Activated CD8-positive, alpha-beta memory T cell treated with anti-CD3 and anti-CD28 coated beads for 1 hour (primary cell): ENCODE measurements at places on chromosomes 5 and 9.

DNA sequence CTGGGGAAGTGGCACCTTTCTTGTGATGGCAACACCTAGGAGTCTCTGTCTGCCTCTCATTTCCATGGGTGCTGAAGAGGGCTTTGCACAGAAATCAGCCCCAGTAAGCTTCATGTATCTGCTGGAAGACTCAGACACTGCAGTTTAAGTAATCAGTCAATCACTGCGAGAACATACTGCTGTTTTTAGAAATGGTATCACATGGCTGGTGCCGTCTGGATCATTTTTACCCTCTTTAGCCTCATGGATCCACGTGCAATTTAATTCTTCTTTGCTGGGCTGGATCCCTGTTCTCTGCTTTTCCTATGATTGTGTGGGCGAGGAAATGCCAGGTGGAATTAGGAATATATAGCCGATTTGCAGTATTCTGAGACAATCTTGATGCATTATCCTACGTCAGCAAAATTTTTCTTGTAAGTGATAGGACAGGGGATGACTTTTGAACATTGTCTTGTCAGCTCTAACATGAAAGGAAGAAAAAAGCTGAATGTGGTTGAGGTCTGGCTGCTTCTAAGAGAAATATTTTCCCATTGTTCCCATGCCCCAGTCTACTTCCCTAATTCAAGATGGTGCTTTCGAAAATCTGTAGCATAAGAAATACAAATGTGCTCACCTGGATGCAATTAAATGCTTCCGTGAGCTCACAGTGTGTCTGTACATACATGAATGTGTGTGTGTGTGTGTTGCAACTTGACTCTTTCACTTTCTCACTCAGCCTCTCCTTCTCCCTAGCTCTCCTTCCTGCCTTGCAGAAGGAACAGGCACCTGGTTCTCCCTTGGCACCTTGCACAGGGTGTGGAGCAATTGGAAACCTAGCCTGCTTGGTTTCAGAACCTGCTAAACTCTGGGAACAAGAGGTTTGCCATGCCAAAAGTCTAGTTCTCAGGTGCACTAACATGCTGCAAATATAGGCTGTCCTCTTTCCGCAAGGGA, 281.6 kb downstream of the NTRK2 start:
- DNase-seq = no peak

DNA sequence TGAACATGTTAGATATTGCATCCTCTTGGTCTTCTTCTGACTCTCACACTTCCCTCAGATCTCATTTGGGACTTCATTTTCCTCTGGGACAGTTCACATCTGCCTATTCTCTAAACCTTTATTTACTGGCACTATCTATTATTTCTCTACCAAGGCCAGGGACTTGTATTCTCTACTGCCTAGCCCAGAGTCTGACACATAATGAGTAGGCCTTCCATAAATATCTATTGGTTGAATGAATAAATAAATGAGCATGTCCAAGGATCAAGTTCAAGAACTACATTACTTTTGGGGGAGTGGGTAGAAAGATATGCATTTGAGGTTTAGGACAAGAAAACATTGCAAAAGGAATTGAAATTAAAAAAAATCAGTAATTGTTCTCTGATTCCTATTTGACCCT, 250.3 kb downstream of the TRIM32 start:
- DNase-seq = no peak

DNA sequence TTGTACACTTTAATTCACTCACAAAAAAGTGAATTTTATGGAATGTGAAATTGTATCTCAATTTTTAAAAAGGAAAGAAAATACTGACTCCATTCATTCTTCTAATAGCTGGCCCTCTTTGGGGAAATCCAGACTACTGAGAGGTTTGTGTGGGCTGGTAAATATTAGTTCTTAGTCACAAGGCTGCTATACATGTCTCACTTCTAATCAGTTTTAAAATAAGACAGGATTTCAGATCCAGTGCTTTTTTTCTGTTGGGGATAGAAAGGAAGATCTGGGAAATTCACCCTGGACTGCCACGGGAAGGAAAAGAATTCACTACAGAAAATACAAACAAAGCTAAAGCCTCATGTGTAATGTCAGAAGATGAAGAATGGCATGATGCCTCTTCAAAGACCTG, 32.7 kb upstream of the ADAMTSL1 start:
- DNase-seq = no peak

DNA sequence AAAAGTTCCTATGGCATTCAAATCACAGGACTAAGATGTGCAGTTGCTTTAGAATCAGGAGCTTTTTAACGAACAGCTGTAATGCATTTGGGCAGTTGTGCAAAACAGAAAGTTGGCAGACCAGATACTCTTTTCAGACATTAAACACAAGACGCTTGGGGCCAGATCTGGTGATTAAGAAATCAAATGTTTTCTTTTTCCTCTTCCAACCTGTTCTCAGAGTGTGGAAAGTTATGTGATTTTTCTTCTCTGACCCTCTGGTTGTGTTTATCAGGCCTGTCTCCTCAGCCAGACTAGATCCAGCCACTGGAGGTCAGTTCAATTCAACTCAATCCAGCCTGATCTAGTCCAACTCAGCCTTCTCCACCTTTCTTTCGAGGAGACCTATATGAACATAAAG, 298.5 kb upstream of the PCSK5 start:
- no peak for DNase-seq

- DNase-seq = no peak
These were observed 1995.6 kb upstream of the CDH6 start for GRCh38 chr5:29197631-29198454.

DNA sequence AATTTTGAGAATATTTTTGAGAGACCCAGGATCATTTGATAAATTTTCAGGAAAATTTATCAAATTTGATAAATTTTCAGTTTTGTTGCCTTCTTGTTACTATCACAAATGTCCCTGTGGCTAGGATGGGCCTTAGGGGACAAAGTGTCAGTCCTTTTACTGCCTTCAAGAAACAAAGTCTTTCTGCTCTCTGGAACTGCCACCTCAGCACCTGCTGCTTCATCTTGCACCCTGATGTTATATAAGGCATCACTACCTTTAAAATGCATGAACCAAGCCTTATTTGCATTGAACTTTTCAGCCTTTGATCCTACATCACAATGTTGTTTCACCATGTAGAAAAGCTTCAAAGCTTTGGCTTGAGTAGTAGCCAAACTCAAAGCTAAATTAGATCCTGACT, 123.0 kb upstream of the CNTLN start:
- DNase-seq = no peak

- no peak for DNase-seq
These were observed 92.5 kb downstream of the ATPSCKMT start for GRCh38 chr5:10157085-10157669.

GRCh38 chr9:110103257-110103656, 104.7 kb downstream of the C9orf152 start:
- no peak for DNase-seq

DNA sequence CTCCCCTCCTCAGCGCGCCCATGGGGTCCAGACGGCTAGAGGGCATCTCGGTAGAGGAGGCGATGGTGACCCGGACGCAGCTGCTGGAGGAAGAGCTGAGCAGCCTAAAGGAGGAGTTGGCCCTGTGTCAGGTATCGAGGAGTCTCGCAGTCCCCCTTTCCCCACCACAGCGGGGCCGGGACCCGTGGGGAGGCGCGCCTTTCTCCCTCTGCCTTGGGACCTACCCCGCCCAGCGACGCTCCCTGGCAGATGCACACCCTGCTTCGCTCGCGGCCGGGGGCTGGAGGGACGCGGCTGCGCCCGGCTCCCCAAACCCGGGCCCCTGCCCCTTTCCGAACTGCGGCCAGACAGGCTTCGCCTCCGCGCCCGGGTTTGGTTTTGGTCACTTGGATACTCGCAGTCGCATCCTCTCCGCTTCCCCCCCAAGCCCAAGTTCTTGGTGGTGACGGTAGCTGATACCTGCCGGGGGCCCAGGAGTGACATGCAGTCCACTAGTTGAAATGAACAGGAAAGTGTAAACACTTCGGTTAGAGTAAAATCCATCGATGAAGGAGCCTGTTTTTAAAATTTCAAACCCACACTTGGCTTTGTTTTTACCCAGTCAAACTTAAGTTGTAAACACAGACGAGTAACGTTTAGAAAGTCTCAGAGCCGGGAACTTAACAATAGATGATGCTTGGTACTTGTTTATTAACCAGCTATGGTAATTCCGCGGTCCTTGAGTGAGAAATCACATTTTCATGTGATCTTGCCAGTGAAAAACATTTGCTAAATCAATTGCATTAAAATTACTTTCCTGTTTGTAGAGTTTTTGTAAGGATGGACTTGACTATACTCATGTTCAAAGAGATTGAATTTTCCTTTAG, 688 bp downstream of the CNTLN start:
- no peak for DNase-seq

- no peak for DNase-seq
These were observed 34.5 kb upstream of the HTR4 start for GRCh38 chr5:148688787-148689186.

DNA sequence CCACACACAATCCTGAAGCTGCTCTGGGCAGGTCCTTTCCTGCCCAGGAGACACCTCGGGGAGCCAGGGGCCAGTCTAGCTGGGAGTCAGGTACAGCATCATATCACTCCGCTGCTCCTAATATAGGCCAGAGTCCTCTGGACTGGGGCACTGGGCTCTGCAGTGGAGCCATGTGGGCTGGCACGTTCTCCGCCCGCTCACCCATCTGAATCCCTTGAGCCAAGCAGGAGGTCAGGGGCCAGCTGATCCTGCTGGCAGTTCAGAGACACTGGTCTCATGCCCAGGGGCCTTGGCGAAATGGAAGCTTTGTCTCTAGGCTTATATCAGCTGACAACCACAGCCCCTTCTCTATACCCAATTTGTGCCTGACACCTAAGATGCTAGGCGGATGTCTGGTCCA, 9.3 kb upstream of the CORO2A start:
- DNase-seq = no peak

GRCh38 chr5:77369566-77369965, 122.5 kb downstream of the WDR41 start:
- DNase-seq = no peak

GRCh38 chr9:73269430-73270101, 117.9 kb downstream of the ANXA1 start:
- no peak for DNase-seq

DNA sequence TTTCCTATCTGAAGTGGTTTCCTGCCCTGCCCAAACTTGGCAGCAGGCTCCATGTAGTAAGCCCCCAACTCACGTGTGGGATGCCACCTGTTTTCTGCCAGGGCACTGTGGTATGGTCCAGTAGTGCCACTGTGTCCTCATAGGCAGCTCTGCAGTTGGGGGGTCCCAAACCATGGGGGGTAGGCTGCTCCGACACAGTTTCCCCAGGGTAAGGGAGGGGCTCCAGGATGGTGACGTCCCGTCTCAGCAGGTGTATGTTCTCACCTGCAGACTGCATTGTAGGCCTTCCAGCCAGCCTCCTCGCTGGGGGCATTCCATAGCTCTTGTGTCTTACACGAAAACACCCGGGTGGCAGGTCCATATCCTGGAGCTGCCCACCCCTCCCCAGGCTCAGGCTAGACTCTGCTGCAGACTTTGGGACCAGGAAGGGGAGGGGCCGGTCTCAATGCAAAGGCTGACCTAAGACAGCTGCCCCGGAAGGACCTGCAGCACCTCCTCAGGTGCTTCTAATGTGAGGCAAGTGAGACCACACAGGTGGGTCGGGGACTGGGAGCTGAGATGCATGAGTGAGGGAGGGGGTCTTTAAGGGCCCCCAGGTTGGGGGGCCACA, 330.5 kb upstream of the IRX4 start:
- no peak for DNase-seq

DNA sequence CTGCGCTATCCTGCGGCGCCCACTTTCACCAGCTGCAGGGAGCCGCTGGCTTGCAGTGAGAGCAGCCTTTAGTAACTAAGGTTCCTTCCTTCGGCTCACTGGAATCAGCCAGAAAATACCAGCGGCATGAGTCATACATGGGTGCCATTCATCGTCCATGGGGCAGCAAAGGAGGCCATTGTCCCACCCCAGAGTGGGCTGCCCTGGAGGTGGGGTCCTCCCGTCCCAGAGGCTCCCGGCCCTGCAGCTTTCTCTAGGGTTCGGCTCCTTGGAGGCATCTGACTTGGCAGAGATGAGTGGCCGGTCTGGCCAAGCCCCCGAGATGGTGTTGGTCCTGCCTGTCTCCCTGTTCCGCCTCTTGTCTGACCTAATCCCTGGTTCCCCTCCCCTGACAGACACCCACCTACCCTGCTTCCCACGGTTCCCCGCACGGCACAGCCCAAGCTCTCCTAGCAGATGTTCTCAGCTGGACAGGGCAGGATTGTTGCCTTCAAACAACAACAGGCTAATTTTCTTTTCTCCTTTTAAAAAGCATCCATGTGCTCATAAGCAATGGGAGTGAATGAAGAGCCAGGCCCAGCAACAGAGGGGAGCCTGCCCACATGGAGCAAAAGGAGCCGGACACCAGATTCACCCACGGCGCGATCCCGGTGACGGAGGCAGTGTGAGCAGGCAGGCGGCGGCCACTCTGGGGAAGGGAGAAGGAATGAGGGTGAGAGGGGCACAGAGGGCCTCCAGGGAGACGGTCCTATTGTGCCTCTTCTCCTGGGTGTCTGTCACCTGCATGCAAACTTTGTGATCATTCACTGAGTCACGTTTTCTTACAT, 97.0 kb upstream of the COL5A1 start:
- DNase-seq = no peak

GRCh38 chr9:105333076-105333475, 88.6 kb downstream of the SLC44A1 start:
- no peak for DNase-seq

- no peak for DNase-seq
These were observed 578 bp upstream of the TNFAIP8 start for GRCh38 chr5:119355244-119355638.

GRCh38 chr5:17412760-17413671, 85.0 kb upstream of the TAF11L2 start:
- DNase-seq = no peak

GRCh38 chr9:81827616-81828296, 100.5 kb upstream of the SPATA31D4 start:
- no peak for DNase-seq

GRCh38 chr9:19461135-19461534, 52.3 kb downstream of the ACER2 start:
- DNase-seq = no peak

DNA sequence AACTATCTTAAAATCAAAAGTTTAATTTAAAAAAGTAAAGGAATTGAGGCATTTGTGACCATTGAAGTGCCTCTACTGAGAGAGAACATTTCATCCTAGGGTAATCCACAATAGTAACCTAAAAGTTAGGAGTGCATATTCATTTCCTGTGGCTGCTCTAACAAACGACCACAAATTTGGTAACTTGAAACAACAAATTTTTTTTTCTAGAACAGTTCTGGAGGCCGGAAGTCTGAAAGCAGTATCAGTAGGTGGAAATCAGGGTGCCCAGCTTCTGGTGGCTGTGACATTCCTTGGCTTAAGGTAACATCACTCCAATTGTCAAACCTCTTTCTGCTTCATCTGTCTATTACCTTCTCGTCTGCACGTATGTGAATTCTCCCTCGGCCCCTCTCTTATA, 67.1 kb upstream of the SSBP2 start:
- no peak for DNase-seq
